ENCODE measurements at places on chromosomes 6 and 20.

- no peak for DNase-seq
Observed at GRCh38 chr6:15845492-15845891, 182.7 kb upstream of the DTNBP1 start.

GRCh38 chr20:39960522-39961428 lies 728.3 kb downstream of the MAFB start:
- no peak for DNase-seq

- DNase-seq = no peak
Observed at GRCh38 chr20:13442986-13443385, 195.7 kb downstream of the TASP1 start.

DNA sequence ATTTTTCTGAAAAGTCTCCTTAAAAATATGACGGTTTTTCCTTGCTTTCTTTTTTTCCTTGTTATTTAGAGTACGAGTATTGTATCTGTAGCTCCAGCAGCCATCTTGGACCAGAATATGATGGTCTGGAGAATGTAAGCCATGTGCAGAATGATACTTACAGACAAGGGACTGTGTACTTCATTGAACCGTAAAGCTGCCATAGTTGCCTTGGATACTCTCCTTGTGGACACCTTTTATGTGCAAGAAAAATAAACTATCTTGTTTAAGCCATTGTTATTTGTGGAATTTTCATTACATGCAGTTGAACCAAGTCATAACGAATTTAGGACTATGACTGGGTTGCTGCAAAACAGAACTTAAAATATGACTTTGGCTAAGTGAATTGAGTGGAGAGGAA lies 485.8 kb upstream of the CITED2 start:
- DNase-seq = no peak

Measured in T follicular helper cell (primary cell).